ENCODE measurements at places on chromosomes 7 and 10.

- no peak for DNase-seq
Observed at GRCh38 chr7:138907850-138908249, 73.3 kb downstream of the KIAA1549 start.

DNA sequence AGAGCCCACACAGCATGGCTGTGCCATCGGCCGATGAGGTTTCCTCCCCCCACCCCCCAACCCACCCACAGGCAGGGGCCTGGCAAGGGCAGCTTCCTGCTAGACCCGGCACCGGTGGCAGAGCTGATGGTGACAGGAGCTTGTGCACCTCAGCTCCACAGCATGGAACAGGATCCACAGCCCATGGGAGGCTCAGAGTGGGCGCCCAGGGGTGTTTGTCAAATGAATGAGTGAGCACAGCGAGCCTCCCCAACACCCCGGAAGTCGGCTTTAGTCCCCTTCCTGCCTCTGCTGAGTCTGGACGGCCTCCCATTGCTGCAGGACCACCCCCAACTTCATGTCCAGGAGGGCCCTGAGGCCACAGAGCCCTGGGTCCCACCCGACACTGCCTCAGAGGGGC lies 68.9 kb downstream of the PDGFA start:
- no peak for DNase-seq

DNA sequence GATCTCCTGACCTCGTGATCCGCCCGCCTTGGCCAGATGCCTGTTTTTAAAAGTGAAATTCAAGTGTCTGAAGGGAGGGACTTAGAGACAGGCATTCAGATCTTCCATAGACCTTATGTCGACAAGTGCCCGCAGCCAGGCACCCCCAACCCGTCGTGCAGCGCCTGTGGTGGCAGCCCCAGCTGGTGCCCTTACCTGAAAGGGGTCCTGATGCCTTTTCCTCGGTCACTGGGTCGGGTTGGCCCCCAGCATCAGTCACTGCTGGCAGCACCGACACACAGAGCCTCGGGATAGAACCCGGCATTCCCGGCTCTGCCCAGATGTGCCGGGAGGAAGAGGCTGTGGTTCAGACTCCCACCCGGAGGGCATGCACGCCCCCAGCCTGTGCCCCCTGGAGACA lies 23.3 kb downstream of the LRRC27 start:
- no peak for DNase-seq

- no peak for DNase-seq
Observed at GRCh38 chr10:6597478-6597877, 17.4 kb upstream of the PRKCQ start.

DNA sequence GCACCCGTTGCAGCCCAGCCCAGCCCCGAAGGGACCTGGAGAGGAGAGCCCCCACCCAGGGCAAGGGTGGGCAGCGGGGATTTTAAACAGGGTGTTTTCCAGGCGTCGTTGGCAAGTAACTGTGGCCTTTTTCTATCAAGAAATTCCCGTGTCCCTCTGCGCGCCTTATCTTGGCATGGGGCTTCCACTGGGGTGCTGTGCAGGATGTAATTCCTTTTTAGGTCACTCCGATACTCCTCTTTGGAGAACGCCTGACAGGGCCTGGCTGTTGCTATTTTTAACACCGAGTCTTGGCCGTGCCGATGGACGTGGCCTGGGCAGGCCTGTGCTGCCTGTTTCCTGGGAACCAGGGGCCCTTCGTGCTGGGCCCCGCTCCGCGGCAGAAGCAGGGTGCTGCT lies 93.8 kb downstream of the INPP5A start:
- no peak for DNase-seq

DNA sequence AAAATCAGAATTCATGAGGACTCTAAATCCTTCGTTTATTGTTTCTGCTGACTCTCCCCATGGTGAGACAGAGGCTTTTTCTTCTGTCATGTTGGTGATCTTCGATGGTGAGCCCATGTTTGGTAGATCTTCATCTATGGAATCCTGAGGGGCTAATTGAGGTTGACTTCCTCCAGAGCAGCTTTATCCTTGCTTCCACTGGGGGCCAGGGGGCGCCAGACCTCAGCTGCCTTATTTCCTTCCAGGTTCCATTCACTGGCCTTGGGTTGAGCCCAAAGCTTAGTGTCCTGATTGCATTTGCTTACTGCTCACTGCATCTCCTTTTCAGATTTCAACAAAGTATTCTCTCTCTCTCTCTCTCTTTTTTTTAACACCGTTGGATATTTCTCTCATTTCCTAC lies 80.7 kb downstream of the GCC1 start:
- no peak for DNase-seq

GRCh38 chr10:101570428-101571270 lies 17.4 kb downstream of the POLL start:
- no peak for DNase-seq

- no peak for DNase-seq
Observed at GRCh38 chr10:102602272-102603045, 41.8 kb upstream of the TRIM8 start.

GRCh38 chr10:114255227-114255626 lies 16.2 kb downstream of the VWA2 start:
- DNase-seq, result no peak

- no peak for DNase-seq
Observed at GRCh38 chr7:16587790-16588189, 57.8 kb downstream of the ANKMY2 start.

GRCh38 chr7:155337946-155338631 lies 40.4 kb downstream of the INSIG1 start:
- DNase-seq, result peak; percentile 22

GRCh38 chr7:134654104-134654775 lies 7.6 kb downstream of the BPGM start:
- no peak for DNase-seq

- DNase-seq, result no peak
Observed at GRCh38 chr7:33841705-33842129, 63.6 kb upstream of the BMPER start.

DNA sequence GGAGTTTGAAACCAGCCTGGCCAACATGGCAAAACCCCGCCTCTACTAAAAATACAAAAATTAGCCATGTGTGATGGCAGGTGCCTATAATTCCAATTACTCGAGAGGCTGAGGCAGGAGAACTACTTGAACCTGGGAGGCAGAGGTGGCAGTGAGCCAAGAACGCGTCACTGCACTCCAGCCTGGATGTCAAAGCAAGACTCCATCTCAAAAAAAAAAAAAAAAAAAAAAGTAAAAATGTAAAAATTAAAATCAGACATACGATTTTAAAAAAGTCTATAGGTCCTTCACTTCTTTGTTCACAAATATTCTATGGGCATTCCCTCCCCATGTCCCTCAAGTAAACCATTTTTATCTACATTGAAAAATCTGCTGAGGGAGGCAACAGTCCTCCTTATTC lies 34.9 kb upstream of the TLL2 start:
- DNase-seq, result no peak

- no peak for DNase-seq
Observed at GRCh38 chr7:130985361-130985760, 251.4 kb upstream of the KLF14 start.

- DNase-seq, result peak; percentile 20
Observed at GRCh38 chr10:124288928-124289850, 129.5 kb downstream of the OAT start.

GRCh38 chr10:9301148-9301547 lies 1246.7 kb downstream of the GATA3 start:
- no peak for DNase-seq

DNA sequence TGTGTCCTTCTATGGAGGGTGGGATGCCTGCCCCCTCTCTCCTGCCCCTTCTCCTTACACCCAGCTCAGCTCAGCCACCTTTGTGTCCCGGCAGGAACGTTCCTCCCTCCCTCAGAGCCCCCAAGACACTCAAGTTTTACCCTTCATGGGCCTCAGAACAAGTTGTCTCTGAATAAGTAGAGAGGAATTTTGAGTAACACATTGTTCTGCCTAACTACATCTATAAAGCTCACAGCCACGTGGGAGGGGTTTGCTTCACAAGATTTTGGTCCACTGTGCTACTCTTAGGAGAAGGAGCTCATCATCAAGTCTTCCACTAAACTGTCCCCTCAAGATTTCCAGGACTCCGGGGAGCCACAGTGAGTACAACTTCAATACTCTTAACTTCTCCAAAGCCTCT lies 51.6 kb upstream of the ZNF32 start:
- no peak for DNase-seq

- DNase-seq, result peak; percentile 32
Observed at GRCh38 chr10:70763567-70763966, 21.6 kb downstream of the TBATA start.
